Thoracic aorta (tissue), 2 donors: ENCODE measurements at places on chromosomes 12 and 14.

DNA sequence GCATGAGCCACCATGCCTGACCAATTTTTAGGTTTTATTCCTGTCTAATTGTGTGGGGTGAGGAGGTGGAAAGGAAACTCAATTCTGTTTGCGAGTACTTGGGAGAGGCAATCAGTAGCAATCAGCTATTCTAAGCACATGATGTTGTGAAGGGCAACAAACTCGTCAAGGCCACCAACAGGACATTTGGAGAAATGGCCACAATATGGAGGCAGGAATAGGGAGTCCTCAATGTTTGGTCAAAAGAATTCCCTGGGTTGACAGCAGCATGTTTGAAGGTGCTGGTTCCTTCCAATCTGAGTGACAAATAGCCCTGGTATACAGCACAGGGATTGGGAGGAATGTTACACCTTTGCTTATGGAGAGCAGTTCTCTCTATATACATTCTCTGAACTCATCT lies 32.7 kb upstream of the USP44 start:
- DNase-seq = no peak

DNA sequence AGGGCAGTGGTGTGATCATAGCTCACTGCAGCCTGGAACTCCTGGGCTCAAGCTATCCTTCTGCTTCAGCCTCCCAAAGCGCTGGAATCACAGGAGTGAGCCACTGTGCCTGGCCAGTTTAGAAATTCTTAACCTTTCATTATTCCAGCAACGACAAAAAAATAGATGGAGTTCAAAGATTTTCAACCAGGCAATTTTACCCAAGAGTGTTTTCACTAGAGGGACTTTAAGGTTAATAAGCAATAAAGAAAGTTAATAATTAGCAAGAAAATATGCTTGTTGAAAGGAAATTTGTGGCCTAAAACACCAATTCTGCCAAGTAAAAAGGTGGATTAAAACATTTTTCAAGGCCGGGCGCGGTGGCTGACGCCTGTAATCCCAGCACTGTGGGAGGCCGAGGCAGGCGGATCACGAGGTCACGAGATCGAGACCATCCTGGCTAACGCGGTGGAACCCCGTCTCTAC lies 14.8 kb downstream of the CDKL1 start:
- no peak for DNase-seq

GRCh38 chr14:80629606-80630005 lies 311.9 kb downstream of the CEP128 start:
- no peak for DNase-seq

DNA sequence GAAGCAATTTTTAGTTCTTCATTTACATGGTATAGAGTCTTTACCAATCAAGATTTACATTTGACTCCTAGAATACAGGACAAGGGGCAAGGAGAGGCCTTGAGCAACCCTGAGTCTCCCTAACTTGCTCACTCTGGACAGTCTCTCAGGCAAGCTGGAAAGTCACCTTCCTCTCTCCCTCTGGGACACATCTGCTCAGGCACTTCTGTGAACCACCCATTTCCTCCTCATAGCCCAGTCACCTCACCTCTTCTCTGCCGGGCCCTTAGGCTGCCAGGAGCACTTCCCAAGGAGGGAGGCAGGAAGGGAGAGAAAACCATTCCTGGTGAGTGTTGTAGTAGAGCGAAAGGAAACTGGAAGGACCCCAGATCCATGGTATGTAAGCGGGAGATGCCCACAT lies 202.8 kb downstream of the TTC7B start:
- DNase-seq = no peak
